ENCODE measurements at places on chromosomes 12 and 14. TPM values are rescaled to one million over a fixed set of nuclear protein-coding genes. Genes with fewer than 3 reads are reported as not detected.

DNA sequence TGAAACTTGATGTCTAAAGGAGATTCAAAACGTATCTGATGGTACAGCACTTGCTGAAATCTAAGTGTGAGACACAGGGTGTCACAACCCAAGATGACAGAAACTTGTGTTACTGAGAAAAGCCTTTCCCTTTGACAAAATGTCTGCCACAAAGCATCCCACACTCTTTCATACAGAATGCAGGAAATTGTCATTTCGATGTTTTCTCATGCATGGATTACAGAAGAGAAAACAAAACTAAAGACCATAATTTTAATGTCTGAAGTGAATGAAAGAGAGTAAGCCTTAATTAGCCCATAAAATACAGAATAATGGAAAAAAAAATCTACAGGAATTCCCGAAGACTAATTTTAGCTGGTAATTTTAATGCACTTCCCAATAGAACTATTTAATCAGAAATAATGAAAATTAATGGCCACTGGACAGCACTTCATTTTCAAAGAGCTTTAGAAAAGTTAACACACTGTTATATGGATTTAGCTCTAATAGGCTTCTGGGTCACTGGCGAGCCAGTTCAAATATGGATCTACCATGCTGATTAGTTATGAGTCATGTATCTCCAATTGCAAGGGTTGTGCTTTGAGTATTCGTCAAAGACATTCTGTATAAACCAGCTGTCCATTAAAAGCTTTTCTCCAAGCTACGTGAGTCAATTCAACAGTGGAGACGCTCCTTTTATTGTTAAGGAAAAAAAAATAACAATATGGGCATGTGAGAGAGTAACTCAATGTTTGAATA lies 656.7 kb downstream of the SLC16A7 start:
- H3K36me3 ChIP-seq: no peaks in the 10 kb centered on the region
- no peaks in the 10 kb centered on the region for H3K4me1 ChIP-seq
- no peak for DNase-seq
- H3K27ac ChIP-seq: no peak overlapping the region

- no peak overlapping the region for H3K27ac ChIP-seq
- no peak for DNase-seq
- H3K4me3 ChIP-seq: no peak overlapping the region
Observed at GRCh38 chr12:33588725-33589405, 149.2 kb upstream of the SYT10 start.

DNA sequence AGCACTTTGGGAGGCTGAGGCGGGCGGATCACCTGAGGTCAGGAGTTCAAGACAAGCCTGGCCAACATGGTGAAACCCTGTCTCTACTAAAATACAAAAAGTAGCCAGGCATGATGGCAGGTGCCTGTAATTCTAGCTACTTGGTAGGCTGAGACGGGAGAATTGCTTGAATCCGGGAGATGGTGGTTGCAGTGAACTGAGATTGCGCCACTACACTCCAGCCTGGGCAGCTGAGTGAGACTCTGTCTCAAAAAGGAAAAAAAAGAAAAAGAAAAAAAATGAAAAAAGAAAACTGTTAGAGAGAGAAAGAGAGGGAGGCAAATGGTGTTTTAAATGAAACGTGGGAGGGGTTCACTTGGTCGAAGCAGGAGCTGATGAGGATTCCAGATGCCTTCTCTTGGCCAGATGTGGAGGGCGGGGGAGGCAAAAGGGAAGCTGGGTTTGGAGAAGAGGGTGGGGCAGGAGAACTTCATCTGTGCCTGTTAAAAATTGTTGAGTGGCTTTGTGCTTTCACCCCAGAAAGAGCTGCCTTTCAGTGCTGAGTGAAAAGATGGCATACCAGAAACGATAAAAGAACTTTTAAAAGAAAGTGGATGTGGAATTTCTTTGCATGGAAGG lies 1.1 kb downstream of the EMP1 start:
- H3K27me3 ChIP-seq: peaks cover 43% of the 10 kb centered on the region
- H3K4me1 ChIP-seq: peaks cover 28% of the 10 kb centered on the region
- no peak overlapping the region for H3K27ac ChIP-seq

DNA sequence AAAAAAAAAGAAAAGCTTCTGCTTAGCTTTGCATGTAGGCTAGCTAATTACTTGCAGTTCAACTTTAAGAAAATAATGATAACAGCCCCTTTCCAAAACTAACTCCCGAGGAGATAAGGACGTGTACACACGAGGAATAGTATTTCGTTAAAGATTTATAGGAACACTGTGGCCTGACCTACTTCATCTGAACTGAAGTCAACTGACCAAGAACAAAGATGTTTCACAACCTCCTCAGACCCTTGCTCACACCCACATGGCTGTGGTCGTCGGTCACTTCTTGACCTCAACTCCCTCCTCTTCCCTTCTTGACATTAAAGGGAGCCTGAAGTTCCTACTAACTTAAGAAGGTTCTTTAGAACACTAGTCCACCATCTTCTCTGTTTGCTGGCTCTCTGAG lies 25.3 kb upstream of the FAM181A start:
- no peaks in the 10 kb centered on the region for H3K36me3 ChIP-seq
- no peak for DNase-seq
- H3K4me1 ChIP-seq: no peaks in the 10 kb centered on the region
- peaks cover 13% of the 10 kb centered on the region for H3K27me3 ChIP-seq
- H3K4me3 ChIP-seq: no peak overlapping the region
- H3K27ac ChIP-seq: no peak overlapping the region

DNA sequence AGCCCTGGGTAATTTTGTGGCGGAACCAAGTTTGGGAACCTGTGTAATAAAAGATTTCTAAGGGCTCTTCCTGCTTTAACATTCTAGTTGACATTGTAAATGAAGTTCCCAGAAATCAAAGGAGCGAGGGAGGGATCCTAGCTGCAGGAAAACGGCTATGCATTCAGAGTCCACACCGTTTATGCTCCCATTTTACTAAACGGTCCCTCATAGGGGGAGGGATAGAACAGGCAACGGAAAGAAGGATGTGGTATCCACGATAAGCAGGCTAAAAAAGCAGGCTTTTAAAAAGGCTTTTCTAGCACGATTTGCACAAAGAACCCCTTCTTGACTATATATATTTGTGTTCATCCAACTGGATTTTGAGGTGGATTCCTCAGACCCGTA lies 559 bp downstream of the SYNJ2BP start:
- H3K27me3 ChIP-seq: peaks cover 5% of the 10 kb centered on the region
- H3K36me3 ChIP-seq: no peaks in the 10 kb centered on the region
- H3K4me3 ChIP-seq: peak overlapping the region; percentile 86
- H3K27ac ChIP-seq: peak overlapping the region; percentile 49
- no peak for DNase-seq

GRCh38 chr12:105665366-105665765 lies 334.9 kb downstream of the C12orf75 start:
- no peak overlapping the region for H3K27ac ChIP-seq
- H3K4me1 ChIP-seq: no peaks in the 10 kb centered on the region
- H3K36me3 ChIP-seq: no peaks in the 10 kb centered on the region
- no peak overlapping the region for H3K4me3 ChIP-seq
- DNase-seq: no peak

DNA sequence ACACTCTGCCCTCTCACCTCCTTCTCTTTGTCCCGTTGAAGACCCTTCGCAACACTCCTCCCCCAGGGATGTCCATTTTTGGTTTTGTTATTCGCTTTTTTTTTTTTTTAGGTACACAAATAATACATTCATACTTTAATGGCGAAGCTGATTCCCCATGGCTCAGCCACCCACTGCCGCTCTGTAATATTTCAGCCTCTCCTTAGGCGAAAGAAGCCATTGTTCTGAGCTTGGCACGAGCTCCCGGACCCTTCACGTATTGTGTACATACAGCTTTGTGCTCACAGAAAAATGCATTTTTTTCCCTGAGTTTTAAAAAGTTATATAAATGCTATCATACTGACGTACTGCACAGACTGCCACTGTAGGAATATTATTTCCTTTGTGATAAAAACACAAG lies 115.0 kb downstream of the TMEM132C start:
- DNase-seq: no peak
- no peak overlapping the region for H3K4me3 ChIP-seq
- no peaks in the 10 kb centered on the region for H3K36me3 ChIP-seq
- H3K4me1 ChIP-seq: no peaks in the 10 kb centered on the region
- H3K27me3 ChIP-seq: no peaks in the 10 kb centered on the region

- no peaks in the 10 kb centered on the region for H3K4me1 ChIP-seq
- H3K36me3 ChIP-seq: no peaks in the 10 kb centered on the region
- DNase-seq: no peak
Observed at GRCh38 chr12:28893856-28894255, 255.2 kb upstream of the FAR2 start.

- no peak overlapping the region for H3K27ac ChIP-seq
- no peak overlapping the region for H3K4me3 ChIP-seq
- DNase-seq: no peak
- H3K36me3 ChIP-seq: no peaks in the 10 kb centered on the region
Observed at GRCh38 chr14:33454022-33454595, 496.8 kb downstream of the EGLN3 start.

DNA sequence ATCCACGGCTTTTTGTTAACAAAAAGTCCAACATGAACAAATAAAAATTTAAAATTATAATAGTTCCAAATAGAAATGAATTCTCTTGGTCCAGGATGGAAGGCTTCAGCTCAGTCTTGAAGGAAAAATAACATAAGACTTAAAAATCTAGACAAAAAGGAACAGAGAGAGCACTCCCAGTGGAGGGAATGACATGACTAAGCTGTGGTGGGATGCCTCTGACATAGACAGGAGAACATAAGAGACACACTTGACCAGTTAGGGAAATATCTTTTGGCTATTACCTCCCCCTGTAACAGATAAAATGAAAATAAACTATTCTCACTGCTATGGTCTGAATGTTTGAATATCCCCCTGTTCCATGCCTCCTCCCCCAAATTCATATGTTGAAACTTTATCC lies 106.8 kb downstream of the BBS10 start:
- no peaks in the 10 kb centered on the region for H3K4me1 ChIP-seq
- no peak overlapping the region for H3K4me3 ChIP-seq
- no peak for DNase-seq
- H3K27ac ChIP-seq: no peak overlapping the region
- H3K27me3 ChIP-seq: peaks cover 13% of the 10 kb centered on the region

The SERPINA10 gene
- not detected for total RNA-seq

The ADGRD1 gene
- total RNA-seq: 2.2 TPM

The KRT78 gene
- not detected for total RNA-seq

The CAPZA3 gene
- total RNA-seq: not detected

All from activated CD8-positive, alpha-beta memory T cell treated with anti-CD3 and anti-CD28 coated beads, Interleukin-2, amount 10 ng/mL, durations not matched to agents 7 days and 5 days (primary cell).